ENCODE measurements at places on chromosomes 16 and 17.

- DNase-seq: no peak
Observed at GRCh38 chr17:75492555-75493168, 22.7 kb downstream of the CASKIN2 start.

DNA sequence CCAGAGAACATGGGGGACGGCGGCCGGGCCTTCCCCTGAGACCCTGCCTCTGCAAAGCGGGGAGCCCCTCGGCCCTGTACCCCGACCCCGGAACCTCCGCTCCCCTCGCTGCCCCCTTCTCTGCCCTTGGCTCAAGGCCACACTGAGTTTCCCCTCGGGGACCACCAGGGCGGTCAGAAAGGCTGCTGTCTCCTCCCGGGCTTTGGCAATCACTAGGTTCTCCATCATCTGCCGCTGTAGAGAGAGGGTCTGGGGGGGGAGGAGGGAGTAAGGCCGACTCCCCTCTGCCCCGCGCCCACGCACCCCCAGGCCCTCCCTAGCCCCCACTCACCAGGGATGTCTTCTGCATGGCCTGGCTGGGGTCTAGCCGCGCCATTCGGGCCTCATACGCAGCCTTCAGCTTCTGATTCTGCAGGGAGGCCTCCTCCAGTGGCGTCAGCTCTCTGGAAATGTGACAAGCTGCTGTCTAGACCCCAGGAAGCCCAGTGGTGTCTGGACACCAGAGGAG lies 8.4 kb downstream of the VPS9D1 start:
- DNase-seq: no peak

DNA sequence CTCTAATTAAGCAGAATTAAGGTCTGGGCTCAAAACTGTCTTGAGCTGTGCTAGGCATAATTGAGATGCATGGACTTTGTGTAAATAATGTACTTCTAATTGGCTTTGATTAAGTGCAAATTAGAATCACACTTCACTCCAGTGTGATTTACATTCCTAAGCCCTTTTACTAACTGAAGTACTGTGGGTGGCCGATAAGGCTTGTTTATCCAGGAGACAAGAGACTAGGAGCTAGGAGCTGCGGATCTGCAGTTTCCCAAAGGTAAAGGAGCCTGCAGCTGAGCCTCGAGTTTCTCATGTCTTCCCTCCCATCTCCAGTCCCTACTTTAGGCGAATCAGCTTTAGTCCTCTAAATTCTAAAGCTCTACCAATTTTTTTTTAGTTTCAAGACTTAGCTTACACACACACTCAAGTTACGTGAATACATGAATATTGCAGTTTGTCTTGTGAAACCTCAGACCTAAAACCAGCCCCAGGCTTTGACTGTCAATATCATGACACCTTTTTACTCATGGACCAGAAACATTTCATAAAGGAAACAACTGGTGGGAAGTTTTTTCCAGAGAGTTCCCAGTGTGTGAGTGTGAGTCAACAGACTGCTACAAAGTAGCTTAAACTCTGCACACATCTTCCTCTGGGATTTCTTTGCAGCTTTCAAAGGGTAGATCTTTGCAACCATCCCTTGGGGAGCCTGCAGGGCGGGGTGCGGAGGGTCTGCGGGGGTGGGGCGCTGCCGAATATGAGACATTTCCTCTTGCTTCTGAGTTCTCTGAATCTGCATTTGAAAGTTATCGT lies 113.9 kb upstream of the TBX2 start:
- no peak for DNase-seq

DNA sequence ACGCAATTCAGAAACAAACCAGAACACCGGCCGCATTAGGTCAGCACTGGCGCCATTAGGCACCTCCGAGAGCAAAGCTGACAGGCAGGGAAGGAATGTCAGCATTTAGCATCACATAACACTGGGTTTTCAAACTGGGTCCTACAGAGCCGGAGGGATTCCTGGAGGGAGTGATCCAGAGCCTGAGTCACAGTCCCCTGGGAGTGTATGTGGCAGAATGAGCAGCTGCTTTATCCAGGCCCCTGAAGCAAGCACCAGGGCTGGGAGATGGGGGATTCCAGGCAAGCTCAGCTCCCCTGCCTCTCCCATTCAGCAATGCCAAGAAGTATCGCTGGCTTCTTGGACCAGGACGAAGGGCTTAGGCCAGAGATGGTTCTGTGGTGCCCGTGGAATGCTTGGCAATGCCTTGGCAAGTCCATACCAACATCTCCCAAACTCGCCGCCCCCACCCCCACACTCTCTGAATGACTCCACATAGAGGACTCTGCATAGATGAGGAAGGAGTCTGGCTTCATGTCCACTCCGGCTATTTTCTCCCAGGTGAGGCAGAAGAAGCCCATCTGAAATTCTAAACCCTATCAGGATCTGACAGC lies 20.4 kb downstream of the GAS7 start:
- no peak for DNase-seq

All from stimulated activated CD4-positive, alpha-beta T cell treated with anti-CD3 and anti-CD28 coated beads, Interleukin-12 subunit alpha, Interleukin-12 subunit beta, amount 100 ng/mL, for 48 hours (primary cell).